RPMI8226 (cell line): ENCODE measurements at places on chromosomes 13 and 19.
A peak's percentile ranks its signal among the peaks of the same experiment; 100 is the strongest.

DNA sequence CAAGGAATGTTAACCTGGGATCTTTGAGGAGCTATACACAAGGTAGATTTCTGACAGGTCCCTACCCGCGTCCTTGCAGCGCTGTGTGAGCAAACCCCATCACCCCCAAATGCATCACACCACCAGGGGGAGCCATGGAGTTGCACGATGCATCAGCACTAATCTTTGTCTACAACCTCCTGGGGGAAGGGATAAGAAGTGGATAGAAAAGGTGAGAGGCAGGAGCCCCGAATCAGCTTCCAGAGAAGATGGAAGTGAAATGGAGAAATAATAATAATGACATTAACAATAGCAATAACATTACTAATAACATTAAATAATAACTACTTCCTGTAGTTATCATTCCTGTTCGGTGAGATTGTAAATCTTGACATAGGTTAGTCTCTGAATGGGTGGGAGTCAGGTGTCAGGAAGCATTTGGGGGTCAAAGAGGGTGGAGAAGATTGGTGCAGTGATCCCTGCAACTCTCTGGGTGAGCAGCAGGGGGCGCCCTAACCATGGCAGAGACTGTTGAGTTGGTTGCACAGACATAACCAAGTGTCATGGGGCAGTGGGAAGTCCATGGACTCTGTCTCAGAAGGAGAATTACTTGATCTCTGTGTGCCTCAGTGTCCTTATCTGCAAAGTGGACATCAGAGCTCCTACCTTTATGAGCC is 16.5 kb downstream of the SIGLEC7 start:
- DNase-seq: peak; percentile 81

- no peak for DNase-seq
Observed at GRCh38 chr19:49340069-49340864, 5.1 kb downstream of the CD37 start.

GRCh38 chr19:1856698-1857603 is 6.4 kb downstream of the KLF16 start:
- peak; percentile 92 for DNase-seq

GRCh38 chr19:532561-533363 is 1.2 kb downstream of the CDC34 start:
- DNase-seq: peak; percentile 79

- no peak for DNase-seq
Observed at GRCh38 chr13:103908911-103909310, 842.7 kb upstream of the SLC10A2 start.

GRCh38 chr13:98386637-98387036 is 190.3 kb downstream of the STK24 start:
- no peak for DNase-seq

GRCh38 chr13:43767341-43767931 is 19.3 kb downstream of the ENOX1 start:
- no peak for DNase-seq

DNA sequence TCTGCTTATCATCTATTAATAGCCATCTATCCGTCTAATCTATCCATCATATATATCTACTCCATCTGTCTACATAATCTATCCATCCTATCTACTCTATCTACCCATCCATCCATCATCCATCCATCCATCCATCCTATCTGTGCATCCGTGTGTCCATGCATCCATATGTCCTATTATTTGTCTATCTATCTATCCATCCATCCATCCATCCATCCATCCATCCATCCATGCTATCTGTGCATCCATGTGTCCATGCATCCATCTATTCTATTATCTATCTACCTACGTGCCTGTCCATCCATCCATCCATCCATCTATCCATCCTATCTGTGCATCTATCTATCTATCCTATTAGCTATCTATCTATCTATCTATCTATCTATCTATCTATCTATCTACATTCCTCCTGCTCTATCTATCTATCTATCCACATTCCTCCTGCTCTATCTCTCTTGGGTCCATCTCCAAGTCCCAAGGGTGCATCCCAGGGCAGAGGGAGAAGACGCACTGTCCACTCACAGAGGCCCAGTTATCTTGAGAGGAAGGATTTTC is 1.9 kb downstream of the CYP4F2 start:
- no peak for DNase-seq

DNA sequence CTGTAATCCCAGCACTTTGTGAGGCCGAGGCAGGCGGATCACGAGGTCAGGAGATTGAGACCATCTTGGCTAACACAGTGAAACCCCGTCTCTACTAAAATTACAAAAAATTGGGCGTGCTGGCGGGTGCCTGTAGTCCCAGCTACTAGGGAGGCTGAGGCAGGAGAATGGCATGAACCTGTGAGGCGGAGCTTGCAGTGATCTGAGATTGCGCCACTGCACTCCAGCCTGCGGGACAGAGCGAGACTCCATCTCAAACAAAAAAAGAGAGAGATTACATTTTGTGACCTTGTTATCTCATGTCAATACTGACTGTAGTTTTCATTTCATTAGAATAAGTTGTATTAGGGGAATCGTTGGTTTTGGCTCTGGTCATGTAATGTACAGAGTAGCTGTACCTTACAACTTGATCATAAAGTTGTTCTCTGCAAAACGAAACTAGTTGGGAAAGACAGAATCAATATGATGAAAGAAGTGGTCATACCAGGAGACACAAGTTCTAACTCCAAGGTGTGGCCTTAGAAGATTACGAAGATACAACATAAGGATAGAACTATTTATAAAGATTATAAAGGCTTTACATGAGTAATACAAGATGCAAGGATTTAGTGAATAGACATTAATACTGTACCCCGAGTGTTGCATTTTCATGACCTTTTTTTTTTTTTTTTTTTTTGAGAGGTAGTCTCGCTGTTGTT is 15.3 kb downstream of the TMEM38A start:
- no peak for DNase-seq

- DNase-seq: no peak
Observed at GRCh38 chr13:87052731-87053130, 618.4 kb upstream of the SLITRK5 start.

- no peak for DNase-seq
Observed at GRCh38 chr19:30364866-30365800, 7.1 kb upstream of the ZNF536 start.

GRCh38 chr19:16618248-16618647 is 9.8 kb downstream of the MED26 start:
- no peak for DNase-seq

DNA sequence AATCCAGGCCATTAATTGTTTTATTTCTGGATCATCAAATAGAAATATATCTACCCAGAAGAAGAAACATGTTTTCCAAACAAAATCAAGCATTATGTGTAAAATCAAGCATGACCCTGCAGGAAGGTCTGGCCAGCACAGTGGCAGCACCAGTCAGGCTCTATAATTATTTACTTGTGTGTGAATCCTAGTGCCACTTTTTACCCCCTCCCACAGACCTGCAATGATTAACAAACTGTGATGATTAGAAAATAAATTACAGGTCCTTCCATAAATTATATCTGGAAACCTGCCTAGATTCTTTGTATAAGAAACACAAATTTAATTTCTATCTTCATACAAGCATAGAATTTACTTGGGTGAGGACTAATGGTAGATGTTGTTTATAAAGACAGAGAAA is 186.1 kb downstream of the GPC6 start:
- no peak for DNase-seq

DNA sequence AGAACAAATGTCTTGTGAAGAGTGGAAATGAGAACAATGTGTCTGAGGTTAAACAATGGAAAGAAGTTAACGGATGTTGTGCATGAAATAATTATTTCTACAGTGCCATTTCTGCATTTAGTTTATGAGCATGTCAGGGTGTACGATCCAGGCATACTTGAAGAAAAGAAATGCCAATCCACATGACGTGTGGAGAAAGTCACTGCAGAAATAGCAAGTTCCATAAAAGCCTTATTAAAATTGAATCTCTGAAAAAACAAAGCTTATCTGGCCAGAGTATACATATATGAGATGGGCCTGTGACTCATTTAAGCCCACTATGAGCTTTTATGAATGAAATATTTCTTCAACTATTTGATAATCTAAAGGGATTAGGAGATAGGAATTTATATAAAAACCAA is 426.1 kb downstream of the EFNB2 start:
- DNase-seq: no peak

DNA sequence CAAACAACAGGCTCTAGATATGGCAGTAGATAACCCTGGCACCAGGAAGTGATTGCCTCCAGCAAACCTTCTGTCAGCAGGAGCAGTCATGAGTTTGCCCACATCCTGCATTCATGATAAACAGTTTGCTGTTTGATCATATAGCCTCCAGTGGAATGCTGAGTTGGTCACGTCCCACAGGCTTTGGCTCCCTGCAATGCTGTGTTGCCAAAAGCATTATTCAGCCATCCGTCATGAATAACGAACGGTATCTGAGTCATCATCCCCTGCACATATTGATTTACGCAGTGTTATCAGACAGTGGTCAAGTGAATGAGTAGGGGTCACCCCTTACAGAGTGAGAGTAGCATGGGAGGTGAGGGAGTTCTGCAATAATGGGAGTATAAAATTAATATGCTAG is 21.9 kb upstream of the ZNF432 start:
- DNase-seq: no peak

- no peak for DNase-seq
Observed at GRCh38 chr13:91355826-91356710, 8.6 kb downstream of the MIR17HG start.

DNA sequence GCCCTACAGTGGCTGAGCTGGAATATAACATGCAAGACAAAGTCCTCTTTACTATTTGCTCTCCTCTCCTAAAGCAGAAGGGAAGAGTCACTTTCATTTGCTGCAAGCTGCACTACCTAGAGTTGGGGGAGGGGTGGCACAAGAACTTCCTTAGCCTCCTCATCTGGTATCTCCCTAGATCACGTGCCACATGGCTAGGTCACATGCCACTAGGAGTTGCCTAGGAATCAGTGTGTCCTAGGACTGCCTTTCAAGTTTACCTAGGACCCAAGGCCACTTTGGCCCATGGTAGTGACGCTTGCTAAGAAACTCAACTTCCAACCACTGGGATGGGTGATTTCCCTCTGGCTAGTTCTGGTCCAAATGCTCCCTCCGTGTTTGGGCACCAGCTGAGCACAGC is 625.2 kb downstream of the DIAPH3 start:
- no peak for DNase-seq

GRCh38 chr13:95243207-95243606 is 58.0 kb downstream of the ABCC4 start:
- DNase-seq: peak; percentile 71

DNA sequence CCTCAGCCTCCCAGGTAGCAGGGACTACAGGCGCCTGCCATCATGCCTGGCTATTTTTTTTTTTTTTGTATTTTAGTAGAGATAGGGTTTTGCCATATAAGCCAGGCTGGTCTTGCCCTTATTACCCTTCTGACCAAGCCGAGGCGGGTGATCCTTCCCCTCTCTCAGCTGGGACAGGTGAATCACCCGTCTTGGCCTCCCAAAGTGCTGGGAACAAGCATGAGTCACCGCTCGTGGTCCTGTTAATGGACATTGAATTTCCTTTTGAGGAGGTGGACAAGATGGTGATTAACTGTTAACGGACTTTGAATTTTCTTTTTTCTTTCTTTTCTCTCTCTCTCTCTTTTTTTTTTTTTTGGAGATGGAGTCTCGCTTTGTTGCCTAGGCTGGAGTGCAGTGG is 10.6 kb downstream of the CD70 start:
- no peak for DNase-seq

- DNase-seq: no peak
Observed at GRCh38 chr13:23469951-23470421, 36.5 kb upstream of the SACS start.

DNA sequence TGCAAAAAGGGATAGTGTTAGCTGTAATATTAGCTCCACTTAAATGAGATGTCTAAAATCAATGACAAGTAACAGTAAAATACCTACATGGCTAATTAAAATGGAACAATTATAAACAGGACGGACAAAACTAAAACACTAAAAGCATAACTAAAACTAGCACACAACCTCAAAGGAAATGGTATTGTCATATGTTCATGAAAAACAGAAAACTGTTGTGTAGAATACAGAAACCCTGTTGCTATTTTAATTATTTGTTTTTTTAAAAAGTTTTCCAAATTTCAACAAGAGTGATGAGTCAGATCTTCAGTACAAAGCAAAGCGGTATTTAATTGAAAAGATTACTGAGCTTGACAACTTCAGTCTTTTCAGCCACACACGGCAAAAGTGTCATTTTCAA is 4.2 kb downstream of the RCBTB2 start:
- no peak for DNase-seq

- DNase-seq: no peak
Observed at GRCh38 chr13:30826911-30827577, 79.0 kb upstream of the MEDAG start.

DNA sequence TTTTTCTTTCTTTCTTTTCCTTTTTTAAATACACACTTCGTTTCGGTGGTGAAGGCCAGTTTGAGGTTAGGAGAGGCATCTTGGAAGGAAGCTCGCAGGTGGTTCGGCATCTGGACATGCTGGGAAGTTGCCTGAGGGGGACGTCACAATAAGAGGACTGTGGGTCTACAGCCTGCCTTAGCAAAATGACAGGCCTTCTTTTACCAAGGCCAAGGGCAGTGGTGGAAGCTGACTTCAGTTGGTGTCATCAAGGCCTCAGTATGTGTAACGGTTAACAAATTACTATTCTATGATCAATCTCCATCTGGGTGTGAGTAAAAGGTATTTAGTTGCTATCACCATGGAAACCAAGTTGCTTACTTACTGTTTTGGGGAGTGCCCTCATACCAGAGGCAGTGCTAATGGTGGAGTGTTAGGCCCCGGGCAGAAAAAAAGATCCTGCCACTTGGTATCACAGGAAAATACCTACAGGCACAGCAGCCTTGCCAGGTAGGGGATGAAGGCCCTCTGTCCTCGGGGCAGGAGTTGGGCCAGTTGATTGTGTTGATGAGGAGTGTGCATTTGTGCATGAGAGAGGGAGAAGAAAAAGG is 10.3 kb downstream of the ACTN4 start:
- no peak for DNase-seq

GRCh38 chr13:109385242-109385560 is 401.2 kb downstream of the IRS2 start:
- DNase-seq: no peak

- no peak for DNase-seq
Observed at GRCh38 chr13:21917086-21918015, 246.5 kb downstream of the FGF9 start.

- DNase-seq: no peak
Observed at GRCh38 chr19:28436320-28436719, 776.6 kb downstream of the UQCRFS1 start.

DNA sequence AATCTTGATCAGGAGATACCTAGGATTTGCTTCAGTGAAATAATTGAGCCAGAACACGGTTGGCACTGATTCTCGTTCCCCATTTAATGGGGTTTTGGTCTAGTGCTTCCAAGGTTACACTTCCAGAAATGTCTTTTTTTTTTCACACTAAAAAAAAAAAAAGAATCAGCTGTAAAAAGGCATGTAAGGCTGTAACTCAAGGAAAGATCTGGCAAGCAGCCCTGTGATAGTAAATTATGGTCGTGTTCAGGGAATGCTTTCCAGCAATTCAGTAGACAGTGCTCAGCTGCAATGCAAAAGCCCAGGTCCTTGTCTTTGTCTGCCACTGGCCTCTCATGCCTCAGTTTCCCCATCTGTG is 27.2 kb upstream of the NDUFS7 start:
- DNase-seq: no peak

GRCh38 chr19:11814700-11815035 is 595 bp downstream of the ZNF440 start:
- DNase-seq: peak; percentile 19

GRCh38 chr13:44906230-44906629 is 83.0 kb downstream of the NUFIP1 start:
- DNase-seq: no peak
